ENCODE measurements at places on chromosomes 11 and 22. TPM values are rescaled to one million over a fixed set of nuclear protein-coding genes. Genes with fewer than 3 reads are reported as not detected.

GRCh38 chr11:111441443-111441842 is 62.4 kb upstream of the POU2AF1 start:
- peaks cover 19% of the 10 kb centered on the region for H3K27me3 ChIP-seq
- no peak overlapping the region for H3K4me3 ChIP-seq
- no peak overlapping the region for H3K27ac ChIP-seq
- no peaks in the 10 kb centered on the region for H3K36me3 ChIP-seq
- peaks cover 23% of the 10 kb centered on the region for H3K4me1 ChIP-seq

DNA sequence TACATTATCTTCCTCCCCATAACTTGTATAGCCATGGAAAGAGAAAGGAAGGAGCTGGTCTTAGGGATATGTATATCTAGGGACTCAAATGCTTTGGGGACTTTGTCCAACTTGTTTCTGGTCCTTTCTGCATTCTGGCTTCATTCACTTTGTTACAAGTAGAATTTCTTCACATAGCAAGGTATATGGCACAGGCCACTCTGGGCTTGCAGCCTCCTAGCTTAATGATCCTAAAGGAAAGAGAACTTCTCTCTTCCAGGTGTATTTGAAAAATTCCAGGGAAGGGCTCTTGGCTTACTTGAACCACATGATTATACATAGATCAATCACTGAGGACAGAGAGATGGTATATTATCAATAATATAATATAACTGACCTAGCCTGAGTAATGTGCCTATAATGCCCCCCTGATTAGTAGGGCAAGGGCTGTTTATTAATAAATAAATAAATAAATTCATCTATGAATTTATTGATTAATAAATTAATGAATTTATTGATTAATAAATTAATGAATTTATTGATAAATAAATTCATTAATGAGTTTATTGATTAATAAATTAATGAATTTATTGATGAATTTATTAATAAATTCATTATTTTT is 48.2 kb upstream of the CEP295 start:
- H3K27me3 ChIP-seq: peaks cover 3% of the 10 kb centered on the region
- no peaks in the 10 kb centered on the region for H3K36me3 ChIP-seq
- no peaks in the 10 kb centered on the region for H3K4me1 ChIP-seq

The DRD2 gene
- not detected for total RNA-seq

- no peak overlapping the region for H3K27ac ChIP-seq
- no peak for DNase-seq
- no peaks in the 10 kb centered on the region for H3K36me3 ChIP-seq
- H3K4me3 ChIP-seq: no peak overlapping the region
- H3K4me1 ChIP-seq: peaks cover 3% of the 10 kb centered on the region
- peaks cover 6% of the 10 kb centered on the region for H3K27me3 ChIP-seq
These were observed 103.1 kb downstream of the NAT10 start for GRCh38 chr11:34208266-34209135.

DNA sequence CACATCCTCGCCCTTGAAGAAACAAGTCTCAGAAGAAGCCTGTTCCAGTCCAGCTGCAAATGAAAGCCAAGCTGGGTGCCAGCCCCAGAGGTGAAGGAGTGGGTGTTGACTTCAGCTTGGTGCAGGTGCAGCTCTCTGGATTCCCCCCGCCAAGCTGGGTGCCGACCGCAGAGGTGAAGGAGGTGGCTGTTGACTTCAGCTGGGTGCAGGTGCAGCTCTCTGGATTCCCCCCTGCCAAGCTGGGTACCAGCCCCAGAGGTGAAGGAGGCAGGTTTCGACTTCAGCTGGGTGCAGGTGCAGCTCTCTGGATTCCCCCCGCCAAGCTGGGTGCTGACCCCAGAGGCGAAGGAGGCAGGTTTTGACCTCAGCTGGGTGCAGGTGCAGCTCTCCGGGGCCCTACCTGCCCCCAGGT is 1234.0 kb downstream of the TBC1D22A start:
- no peak overlapping the region for H3K4me3 ChIP-seq
- no peaks in the 10 kb centered on the region for H3K4me1 ChIP-seq
- DNase-seq: no peak
- H3K27me3 ChIP-seq: peaks cover 9% of the 10 kb centered on the region

GRCh38 chr22:45441138-45441537 is 27.6 kb downstream of the RIBC2 start:
- H3K27me3 ChIP-seq: peaks cover 4% of the 10 kb centered on the region
- no peak overlapping the region for H3K4me3 ChIP-seq

DNA sequence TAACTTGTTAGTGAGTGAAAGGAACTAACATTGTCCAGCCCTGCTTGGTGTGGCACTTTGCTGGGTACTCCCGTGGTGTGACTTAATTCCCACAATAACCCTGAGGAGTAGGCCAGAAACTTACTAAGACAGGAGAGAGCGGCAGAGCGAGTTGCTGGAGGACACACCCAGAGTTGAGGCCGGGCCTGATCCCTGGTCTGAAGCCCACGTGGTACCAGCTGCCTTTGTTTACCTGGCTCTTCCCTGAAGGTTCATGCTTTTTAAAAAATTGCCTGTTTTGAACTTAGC is 594 bp downstream of the MPST start:
- no peak overlapping the region for H3K27ac ChIP-seq
- H3K4me1 ChIP-seq: peaks cover 27% of the 10 kb centered on the region
- no peaks in the 10 kb centered on the region for H3K36me3 ChIP-seq
- H3K27me3 ChIP-seq: no peaks in the 10 kb centered on the region

DNA sequence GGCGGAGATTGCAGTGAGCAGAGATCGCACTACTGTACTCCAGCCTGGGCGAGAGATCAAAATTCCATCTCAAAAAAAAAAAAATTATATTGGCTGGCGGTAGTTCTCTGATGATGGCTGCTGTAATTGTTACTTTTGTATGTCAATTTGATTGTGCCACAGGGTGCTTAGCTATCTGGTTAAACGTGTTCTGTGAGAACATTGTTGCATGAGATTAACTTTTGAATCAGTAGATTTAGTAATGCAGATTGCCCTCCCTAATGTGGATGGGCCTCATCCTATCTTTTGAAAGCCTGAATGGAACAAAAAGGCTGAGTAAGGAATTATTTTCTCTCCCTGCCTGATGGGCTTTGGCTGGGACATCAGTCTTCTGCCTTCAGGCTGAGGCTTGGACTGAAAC is 654.2 kb downstream of the OPCML start:
- H3K4me1 ChIP-seq: no peaks in the 10 kb centered on the region
- H3K36me3 ChIP-seq: no peaks in the 10 kb centered on the region
- H3K4me3 ChIP-seq: no peak overlapping the region
- no peaks in the 10 kb centered on the region for H3K27me3 ChIP-seq

DNA sequence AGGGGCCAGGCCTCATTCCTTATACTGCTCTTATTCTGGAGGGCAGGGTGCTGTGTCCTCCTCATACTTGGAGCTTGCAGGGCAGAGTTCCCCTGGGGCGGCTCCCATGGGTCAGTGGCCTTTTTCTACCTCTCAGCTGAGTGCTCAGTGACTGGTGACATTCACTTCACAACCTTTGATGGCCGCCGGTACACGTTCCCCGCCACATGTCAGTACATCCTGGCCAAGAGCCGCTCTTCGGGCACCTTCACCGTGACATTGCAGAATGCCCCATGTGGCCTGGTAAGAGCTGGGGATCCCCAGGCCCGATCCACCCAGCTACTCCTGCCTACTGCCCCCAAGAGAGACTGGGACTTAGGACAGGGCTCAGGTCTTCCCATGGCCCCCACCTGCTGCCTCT is 14.5 kb downstream of the OTOG start:
- H3K4me1 ChIP-seq: no peaks in the 10 kb centered on the region
- H3K27ac ChIP-seq: no peak overlapping the region
- peaks cover 25% of the 10 kb centered on the region for H3K27me3 ChIP-seq
- no peak overlapping the region for H3K4me3 ChIP-seq

The MFRP gene
- total RNA-seq: not detected

The ANO9 gene
- total RNA-seq: 120 TPM

DNA sequence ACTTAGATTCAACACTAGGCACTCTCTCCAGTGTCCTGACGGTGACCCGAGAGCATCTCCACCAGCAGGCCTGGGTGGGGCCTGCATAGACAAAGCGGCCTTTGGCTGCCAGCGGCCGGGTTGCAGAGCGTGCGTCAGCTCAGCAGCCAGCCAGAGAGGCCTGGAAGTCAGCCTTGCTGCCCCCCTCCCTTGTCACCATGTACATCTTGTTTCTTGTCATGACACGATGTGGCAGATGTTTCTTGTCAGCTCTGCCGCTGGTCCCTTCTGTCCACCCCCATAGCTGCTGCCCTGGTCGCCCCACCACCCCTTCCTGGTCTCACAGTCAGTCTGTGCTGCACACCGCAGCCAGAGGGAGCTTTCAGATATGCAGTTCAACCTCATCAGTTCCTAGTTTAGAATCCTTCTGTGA is 33.1 kb upstream of the CBX7 start:
- no peak overlapping the region for H3K4me3 ChIP-seq
- no peak overlapping the region for H3K27ac ChIP-seq
- H3K27me3 ChIP-seq: no peaks in the 10 kb centered on the region
- H3K36me3 ChIP-seq: no peaks in the 10 kb centered on the region
- no peak for DNase-seq

GRCh38 chr11:130641876-130642275 is 193.4 kb downstream of the ADAMTS15 start:
- no peaks in the 10 kb centered on the region for H3K27me3 ChIP-seq
- no peak overlapping the region for H3K27ac ChIP-seq
- DNase-seq: no peak

The OR56A5 gene
- total RNA-seq: not detected

The OR5D18 gene
- not detected for total RNA-seq

DNA sequence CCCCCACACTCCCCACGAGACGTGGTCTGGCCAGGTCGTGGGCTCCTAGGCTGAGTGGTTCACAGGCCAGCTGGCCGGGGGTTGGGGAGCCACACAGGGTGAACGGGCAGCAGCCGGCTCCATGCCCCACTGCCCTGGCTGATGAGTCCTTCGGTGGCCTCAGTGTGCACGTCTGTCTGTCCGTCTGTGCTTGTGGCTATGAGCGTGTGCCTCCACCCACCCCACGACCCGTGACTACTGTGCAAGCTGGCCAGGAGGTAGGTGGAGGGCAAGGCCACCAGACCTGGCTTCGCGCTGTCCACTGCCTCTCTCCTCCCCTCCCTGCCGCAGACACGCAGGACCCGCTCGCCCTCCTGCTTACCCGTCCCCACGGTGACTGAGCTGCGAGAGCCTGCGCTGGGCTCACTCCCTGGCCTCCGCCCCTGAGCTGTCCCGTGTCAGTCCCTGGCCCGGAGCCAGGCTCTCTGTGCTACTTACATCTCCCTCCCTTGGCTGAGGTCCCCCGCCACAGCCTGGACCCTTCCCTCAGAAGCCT is 14.1 kb downstream of the CSDC2 start:
- H3K36me3 ChIP-seq: peaks cover 14% of the 10 kb centered on the region
- no peaks in the 10 kb centered on the region for H3K4me1 ChIP-seq
- H3K27me3 ChIP-seq: no peaks in the 10 kb centered on the region

Data from T-cell (primary cell).